Activated naive CD8-positive, alpha-beta T cell treated with anti-CD3 and anti-CD28 coated beads, Interleukin-2, amount 10 ng/mL, durations not matched to agents 7 days and 5 days (primary cell): ENCODE measurements at places on chromosomes 7 and 10. TPM values are rescaled to one million over a fixed set of nuclear protein-coding genes. Genes with fewer than 3 reads are reported as not detected.

Gene HOXA4
- total RNA-seq: 0.53 TPM

Gene CCDC172
- not detected for total RNA-seq

Gene SPDYE3
- total RNA-seq: not detected

Gene CRTAC1
- not detected for total RNA-seq

DNA sequence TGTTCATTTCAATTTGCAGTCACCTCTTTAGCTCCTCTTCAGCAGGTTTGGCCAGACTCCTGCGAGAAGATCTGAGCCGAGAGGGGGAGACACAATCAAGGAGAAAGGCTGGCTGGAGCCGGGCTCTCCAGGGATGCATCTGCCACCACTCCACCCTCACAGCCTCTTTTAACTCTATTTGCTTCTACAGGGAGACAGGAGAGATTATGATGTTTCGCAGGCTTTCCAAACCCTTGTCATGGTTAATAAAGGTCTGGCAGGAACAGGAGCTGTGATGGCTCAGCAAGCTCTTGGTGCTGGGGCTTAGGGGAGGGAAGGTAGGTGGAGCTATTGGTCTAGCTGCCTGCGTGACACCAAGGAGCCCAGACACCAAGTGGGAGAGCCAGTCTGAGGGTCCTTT lies 448.1 kb upstream of the PODXL start:
- H3K27me3 ChIP-seq: peaks cover 8% of the 10 kb centered on the region
- no peaks in the 10 kb centered on the region for H3K4me1 ChIP-seq
- no peak overlapping the region for H3K4me3 ChIP-seq
- H3K36me3 ChIP-seq: no peaks in the 10 kb centered on the region

DNA sequence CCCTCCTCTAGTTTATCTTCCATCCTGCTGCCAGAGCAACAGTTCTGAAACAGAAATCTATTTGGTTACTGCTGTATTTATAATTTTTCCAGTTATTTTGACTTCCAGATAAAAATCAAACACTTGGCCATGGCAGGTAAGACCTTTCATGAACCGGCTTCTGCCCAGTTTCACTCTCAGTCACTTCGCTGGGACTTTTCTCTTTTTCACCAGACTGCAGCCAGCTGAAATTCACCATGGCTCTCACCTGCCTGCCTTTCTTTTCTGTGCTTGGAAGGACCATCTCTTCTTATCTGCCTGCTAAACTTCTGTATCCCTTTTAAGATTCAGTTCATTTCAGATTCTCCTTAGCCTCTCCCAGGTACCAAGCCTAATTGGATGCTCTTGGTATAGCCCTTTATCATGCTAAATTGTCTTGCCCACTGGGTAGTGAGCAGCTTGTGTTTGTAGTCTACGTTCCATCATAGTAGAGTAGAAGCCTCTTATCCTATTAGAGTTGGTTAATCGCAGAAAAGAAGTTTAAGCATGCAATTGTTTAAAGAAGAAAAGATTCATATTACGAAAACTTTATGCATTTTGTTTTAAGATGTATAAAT lies 71.7 kb downstream of the TAF3 start:
- H3K27ac ChIP-seq: no peak overlapping the region
- H3K27me3 ChIP-seq: no peaks in the 10 kb centered on the region
- H3K4me1 ChIP-seq: peaks cover 6% of the 10 kb centered on the region

DNA sequence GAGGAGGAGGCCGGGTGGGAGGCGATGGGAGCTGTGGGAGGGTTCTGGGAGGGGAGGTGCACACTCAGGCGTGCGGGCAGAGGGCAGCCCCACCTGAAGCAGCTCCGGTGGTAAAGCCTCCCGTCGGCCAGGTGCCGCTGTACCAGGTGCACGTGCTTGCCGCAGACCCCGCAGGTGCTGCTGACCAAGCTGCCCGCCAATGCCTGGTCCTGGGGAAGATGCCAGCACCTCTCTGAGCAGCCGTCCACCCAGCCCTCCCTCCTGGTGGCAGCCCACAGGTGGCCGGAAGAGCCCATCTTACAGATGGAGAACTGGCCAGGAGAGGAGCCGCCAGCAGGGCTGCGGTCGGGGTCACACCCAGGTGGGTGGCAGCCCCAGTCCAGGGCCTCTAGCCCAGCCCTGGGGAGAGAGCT lies 12.6 kb downstream of the MICALL2 start:
- H3K4me1 ChIP-seq: no peaks in the 10 kb centered on the region
- H3K27me3 ChIP-seq: no peaks in the 10 kb centered on the region
- no peak overlapping the region for H3K27ac ChIP-seq
- no peak overlapping the region for H3K4me3 ChIP-seq
- no peaks in the 10 kb centered on the region for H3K36me3 ChIP-seq
- no peak for DNase-seq

DNA sequence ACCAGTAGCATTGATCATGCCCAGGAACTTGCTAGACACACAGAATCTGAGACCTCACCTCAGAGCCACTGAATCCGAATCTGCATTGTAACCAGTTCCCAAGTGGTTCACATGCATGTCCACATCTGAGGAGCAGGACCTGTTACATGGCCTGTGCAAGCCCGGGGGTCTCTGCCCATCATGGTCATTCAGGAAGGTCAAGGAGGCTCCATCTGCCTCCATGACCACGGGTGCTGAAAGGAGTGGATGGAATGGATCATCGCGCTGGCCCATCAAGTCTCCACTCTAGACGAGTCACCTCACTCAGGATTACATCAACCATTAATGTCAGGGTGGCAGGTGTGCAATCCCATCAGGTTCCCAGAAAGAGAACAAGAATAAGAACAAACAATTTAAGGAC lies 85.8 kb upstream of the ADAM12 start:
- H3K36me3 ChIP-seq: no peaks in the 10 kb centered on the region
- DNase-seq: no peak
- no peak overlapping the region for H3K4me3 ChIP-seq
- H3K27ac ChIP-seq: no peak overlapping the region

- DNase-seq: no peak
- no peak overlapping the region for H3K27ac ChIP-seq
- H3K4me1 ChIP-seq: peaks cover 2% of the 10 kb centered on the region
- H3K36me3 ChIP-seq: no peaks in the 10 kb centered on the region
- H3K27me3 ChIP-seq: no peaks in the 10 kb centered on the region
Measured at GRCh38 chr10:86674912-86675311, 6.6 kb downstream of the LDB3 start.
